Stimulated activated CD4-positive, alpha-beta T cell treated with anti-CD3 and anti-CD28 coated beads, TNF-alpha, amount 100 ng/mL, for 1 hour (primary cell): ENCODE measurements at places on chromosomes 5 and 9.
A peak's percentile ranks its signal among the peaks of the same experiment; 100 is the strongest.

GRCh38 chr9:69331444-69331843 lies 6.4 kb downstream of the ENTREP1 start:
- no peak for DNase-seq

DNA sequence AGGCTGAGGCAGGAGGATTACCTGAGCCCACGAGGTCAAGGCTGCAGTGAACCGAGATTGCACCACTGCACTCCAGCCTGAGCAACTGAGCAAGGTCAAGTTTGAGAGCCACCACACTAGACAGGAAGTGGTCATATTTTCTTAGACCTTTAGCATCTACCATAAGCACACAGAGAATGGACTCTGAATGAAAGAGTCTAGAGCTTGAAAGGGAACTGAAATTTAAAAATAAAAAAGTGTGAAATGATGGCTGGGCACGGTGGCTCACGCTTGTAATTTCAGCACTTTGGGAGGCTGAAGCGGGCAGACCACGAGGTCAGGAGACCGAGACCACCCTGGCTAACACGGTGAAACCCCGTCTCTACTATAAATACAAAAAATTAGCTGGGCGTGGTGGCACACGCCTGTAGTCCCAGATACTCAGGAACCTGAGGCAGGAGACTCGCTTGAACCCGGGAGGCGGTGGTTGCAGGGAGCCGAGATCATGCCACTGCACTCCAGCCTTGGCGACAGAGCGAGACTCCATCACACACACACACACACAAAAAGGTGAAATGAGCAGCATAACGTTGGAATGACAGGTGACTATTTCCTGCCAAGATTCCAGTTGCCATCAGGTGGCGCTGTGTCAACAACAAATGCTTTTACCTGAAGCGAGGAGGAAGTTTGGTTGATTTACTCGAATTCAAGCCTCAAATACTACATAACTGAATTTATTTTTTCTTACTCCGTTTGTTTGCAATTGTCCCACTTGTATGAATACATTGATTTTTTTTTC lies 21.3 kb upstream of the AK3 start:
- peak; percentile 62 for DNase-seq

GRCh38 chr9:70566066-70566465 lies 151.6 kb upstream of the KLF9 start:
- DNase-seq: no peak

- no peak for DNase-seq
Measured at GRCh38 chr5:114361724-114362196, at the start of gene KCNN2. Gene KCNN2, plus strand, starts transcription at chr5:114362070. Its CDS starts 70 bp downstream, at chr5:114362140.
